ENCODE measurements at places on chromosomes 1 and 21. TPM values are rescaled to one million over a fixed set of nuclear protein-coding genes. Genes with fewer than 3 reads are reported as not detected.

- DNase-seq = no peak
Measured at GRCh38 chr21:35646606-35647005, 413.7 kb downstream of the SETD4 start.

- no peak for DNase-seq
Measured at GRCh38 chr1:11851180-11851579, 3.6 kb upstream of the NPPA start.

DNA sequence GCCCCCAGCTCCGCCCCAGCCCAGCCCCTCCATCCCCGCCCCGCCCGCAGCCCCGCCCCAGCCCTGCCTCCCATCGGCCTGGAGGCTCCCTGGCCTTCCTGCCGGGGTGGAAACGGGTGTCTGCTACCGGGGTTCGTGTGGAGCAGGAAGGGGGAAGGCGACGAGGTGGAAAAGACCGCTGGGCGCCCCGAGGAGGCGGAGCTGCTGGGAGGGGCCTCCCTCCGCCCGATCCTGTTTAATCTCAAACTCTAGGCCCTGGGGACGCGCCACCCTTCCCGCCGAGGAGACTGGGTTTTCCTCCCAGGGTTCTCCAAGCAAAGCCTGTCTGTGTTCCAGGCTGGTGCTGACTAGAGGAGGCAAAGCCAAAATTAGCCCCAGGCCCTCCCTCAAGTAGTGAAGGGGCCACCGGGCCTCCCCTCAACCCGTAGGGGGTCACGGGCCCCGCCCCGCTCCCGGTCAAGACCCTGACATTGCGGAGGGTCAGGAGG lies 16.2 kb upstream of the TTLL10 start:
- DNase-seq = peak; percentile 50

The NTMT2 gene
- polyA plus RNA-seq = not detected
